Kidney epithelial cell (primary cell): ENCODE measurements at places on chromosomes 1 and 21.

GRCh38 chr1:93459126-93459525 lies 11.2 kb downstream of the FNBP1L start:
- DNase-seq, result no peak

DNA sequence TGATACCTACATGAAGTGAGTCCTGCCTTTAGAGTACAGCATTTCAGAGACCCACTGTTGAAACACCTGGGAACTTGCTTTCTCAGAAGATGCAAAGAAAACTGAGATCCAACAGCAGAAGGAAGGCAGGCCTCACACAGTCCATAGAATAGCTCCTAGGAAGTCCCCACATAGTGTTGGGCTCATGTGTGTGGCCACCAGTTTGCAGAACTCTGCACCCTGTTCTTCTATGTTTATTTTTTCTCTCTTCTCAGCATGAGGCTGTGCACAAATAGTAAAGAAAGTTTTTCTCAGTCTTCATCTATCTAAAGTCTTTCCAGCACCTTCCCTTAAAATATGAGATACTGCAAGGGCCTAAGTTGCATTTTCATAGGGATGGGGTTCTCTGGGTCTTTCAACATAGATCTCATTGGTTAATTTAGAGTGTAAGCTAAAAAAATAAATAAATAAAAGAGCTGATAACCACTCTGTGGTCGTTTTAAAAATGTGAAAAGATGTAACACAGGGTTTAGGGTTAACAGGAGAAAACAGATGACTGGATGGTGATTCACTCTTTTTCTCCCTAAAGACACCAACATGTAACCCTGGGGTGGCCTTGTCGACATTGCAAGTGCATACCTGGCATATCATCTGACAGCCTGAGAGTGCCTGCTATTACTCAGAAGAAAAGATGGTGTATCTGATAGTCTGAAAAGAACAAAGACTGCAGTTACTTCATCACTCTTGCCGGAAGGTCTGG lies 94.6 kb downstream of the ZC3H11B start:
- peak; percentile 63 for DNase-seq

GRCh38 chr1:1349256-1350012 lies at the start of gene DVL1:
TSS of gene DVL1 (minus strand) at chr1:1349418. CDS start at chr1:1349065, 353 bp downstream.
- no peak for DNase-seq

DNA sequence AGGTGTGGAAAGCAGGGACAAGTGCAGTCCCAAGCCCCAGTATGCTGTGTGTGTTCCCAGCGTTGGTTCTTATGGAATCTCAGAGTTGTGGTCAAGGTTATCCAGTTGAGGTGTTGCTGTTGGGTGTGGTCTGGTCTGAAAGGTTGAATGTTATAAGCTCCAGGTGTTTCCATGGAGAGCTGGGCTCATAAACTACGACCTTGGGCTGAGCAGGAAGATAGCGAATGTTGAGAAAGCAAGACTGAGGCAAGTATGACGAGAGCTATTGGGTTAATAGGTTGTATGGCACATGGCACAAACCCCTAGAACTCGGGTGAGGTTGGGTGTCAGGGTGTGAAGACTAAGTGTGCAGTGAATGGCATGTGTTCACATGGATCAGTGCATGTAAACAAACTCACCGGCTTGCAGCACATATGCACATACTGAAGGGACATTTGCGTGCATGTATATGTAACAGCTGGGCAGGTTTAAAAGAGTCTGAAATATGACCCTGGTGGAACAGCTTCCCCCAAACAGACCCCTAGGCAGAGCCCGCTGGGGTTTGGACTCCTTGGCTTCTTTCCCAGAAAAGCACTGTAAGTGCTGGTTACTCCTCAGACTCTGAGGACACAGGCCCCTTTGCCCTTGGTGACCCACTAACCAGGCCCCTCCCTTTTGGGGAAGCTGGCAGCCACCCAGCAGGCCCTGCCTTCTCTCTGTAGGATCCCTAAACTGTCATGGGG lies 117.5 kb downstream of the NAV1 start:
- DNase-seq, result no peak

GRCh38 chr1:39205781-39206464 lies 1.4 kb downstream of the MACF1 start:
- DNase-seq, result no peak

DNA sequence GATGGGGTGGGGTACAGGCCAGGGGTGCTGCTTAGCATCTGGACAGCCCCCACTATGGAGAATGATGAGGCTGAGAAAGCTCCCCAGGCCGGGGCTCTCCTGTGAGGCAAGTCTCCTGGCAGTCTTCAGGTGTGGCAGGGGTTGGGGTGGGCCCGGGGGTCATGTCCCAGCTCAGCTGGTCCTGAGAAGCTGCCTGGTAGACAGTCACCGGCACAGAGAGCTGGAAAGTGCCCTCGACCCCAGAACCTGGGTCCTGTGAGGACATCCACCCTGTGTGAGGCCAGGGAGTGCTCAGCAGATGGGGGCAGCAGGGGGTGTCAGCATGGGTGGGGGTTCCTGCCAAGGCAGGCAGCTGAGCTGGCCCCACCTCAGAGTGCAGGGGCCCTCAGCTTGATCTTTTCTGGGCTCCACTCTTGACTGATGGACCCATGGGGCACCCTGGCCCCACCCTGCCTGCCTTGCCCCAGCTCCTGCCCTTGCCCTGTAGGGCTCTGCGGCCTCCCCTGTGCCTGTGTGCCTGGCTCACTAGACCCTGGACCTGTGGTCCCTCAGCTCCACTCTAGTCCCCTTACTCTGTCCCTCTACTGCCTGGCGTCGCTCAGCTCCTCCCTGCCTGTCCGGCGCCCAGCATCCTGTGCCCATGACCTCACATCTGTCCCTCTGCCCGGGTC lies 5.8 kb downstream of the IBA57 start:
- no peak for DNase-seq

GRCh38 chr1:207035877-207036551 lies 3.5 kb upstream of the C1orf116 start:
- DNase-seq, result no peak
